ENCODE measurements at places on chromosomes 7 and 10. TPM values are rescaled to one million over a fixed set of nuclear protein-coding genes. Genes with fewer than 3 reads are reported as not detected.

DNA sequence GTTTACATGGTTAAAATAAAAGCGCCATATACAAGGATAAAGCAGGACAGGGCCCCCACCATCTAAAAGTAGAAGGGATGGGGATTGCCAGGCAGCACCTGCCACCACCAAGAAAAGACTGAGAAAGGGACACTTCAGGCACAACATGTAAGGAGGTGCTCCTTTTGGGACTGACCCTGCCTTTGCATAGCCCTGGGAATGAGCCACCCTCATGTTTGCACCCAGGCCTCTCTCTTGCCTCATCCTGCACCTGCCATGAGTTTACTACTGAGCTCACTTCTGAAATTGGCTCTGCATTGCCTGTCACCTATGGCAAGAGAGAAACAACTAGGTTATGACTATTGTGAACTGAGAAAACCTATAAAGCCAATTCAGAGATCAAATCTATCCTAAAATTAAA is 489.7 kb downstream of the KCNMA1 start:
- DNase-seq, result no peak

- DNase-seq, result no peak
These were observed 94.9 kb upstream of the PRSS1 start for GRCh38 chr7:142654398-142654797.

DNA sequence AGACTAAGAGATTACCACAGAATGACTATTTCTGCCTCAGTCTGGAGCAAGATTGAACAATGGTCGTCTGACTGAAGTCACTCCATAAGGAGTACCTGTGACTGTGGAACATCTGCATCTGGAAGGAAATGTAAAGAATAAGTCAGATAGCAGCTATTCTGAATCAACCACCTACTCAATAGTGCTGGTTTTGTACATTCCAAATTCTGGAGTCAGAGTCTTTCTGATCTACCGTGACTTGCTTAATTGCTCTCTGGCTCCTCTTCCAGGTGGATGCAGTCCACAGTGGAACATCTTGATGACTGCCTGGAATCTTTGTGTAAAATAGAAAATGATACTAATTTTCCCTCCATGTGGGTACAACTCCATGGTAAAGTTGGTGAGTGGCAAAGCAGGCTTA is 156.3 kb upstream of the SEMA3C start:
- DNase-seq, result no peak

- no peak for DNase-seq
These were observed 67.3 kb downstream of the PTN start for GRCh38 chr7:137276189-137276588.

Gene FXYD4
- not detected for total RNA-seq

DNA sequence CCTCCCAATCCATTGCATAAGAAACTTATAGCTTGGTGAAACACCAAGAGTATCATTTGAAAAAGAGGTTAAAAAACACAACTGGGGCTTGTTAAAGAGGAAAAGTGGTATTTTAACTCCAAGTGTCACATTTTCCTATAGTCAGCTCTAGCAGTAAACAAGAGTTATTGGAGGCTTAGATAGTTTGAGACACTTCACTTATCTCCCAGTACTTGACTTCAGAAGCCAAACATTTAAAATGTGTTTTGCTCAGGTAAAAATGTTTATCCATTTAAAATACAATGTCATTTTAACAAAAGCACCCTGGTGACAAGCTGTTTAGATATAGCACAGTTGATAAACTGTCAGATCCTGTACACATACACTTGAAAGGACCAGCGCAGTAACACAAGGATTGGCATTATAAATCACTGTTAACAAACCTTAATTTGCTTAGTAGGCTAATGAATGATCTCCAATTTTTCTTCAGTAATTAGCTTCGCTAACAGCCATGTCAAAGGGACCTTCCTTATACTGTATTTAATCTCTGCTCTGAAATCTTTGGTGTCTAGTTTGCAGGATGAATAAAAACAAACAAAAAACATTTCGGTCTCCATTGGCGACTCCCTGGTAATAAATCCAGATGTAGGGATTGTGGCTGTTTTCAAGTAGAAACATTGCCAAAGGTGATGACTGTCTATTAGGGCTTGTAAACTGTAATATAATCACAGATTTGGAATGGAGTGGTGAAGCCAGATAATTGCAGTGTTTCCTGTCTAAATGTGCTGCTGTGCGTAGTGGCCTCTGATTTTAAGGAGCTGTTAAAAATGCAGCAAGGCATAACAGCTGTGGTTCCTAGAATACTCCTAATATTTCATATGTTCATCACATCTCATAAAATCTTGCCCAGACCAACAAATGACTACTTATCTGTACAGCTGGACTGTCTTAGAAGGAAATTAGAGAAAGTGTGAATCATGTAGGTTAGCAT is 545.1 kb downstream of the AUTS2 start:
- DNase-seq, result no peak

- DNase-seq, result no peak
These were observed 317.0 kb downstream of the DNAJB6 start for GRCh38 chr7:157653827-157654207.

DNA sequence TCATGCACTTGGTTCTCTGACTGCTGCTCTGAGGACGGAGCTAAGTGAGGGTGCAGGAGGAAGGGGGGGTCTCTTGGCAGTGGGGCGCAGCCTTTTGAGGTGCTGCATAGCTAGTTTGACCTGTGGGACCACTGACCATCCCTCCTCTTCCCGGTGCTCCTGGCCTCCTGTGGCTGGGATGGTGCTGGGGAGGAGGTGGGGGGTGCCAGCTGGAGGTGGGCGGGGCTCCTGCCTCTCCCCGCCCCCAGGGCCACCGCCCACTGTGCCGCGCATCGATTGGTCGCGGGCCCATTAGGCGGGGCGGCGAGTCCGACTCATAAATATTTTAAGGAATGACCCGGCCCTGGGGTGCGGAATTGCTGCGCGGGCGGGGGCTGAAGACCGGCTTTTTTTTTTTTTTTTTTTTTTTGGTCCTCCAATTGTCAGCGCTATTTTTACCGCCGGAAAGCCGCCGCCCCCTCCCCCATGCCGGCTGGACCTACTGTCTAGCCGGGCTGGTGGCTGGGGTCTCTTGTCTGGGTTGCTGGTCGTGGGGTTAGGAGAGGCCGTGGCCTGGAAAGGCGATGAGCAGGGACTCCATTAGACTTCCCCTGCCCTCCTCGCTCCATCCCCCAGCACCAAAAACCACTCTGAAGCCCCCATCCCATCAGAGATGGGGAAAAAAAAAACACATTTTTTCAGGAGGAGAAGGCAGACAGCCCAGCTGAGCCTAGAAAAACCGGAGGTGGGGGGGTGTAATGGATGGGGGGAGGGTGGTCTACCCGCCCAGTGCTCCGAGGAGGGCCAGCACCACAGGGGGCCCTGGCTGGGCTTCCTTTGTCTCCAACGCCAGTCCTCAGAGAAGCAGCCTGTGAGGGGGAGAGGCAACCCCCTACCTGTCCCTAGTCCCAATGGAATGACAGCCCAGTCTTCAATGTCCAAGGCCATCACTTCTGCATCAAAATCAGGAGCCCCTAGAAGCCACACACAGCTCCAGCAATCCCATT is 6.4 kb downstream of the SH2B2 start:
- DNase-seq, result no peak

Measured in H9 (cell line).